ENCODE measurements at places on chromosomes 4 and X.

DNA sequence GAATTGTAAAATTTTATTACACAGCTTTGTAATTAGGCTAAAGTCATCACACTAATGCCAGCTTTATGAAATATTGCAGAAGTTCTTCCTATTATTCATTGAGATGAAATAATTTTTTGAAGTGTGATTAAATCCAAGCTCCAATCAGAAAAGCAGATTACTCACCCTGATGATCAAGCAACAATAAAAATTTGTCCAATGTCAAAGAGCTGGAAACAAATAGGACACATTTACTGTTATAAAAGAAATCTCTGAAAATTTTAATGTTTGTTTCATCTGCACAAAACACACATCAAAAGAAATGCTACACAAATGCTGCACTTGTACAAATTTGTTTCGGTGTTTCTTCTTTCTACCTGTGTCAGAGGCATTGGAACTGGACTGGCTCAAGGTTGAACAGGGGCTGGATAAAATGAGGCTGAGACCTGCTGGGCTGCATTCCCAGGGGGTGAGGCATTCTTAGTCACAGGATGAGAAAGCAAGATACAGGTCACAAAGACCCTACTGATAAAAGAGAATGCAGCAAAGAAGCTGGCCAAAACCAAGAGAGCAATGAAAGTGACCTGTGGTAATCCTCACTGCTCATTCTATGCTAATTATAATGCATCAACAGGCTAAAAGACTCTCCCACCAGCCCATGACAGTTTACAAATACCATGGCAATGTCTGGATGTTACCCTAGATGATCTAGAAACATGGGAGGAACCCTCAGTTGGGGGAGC, 78.3 kb downstream of the GASK1B start:
- DNase-seq: no peak

DNA sequence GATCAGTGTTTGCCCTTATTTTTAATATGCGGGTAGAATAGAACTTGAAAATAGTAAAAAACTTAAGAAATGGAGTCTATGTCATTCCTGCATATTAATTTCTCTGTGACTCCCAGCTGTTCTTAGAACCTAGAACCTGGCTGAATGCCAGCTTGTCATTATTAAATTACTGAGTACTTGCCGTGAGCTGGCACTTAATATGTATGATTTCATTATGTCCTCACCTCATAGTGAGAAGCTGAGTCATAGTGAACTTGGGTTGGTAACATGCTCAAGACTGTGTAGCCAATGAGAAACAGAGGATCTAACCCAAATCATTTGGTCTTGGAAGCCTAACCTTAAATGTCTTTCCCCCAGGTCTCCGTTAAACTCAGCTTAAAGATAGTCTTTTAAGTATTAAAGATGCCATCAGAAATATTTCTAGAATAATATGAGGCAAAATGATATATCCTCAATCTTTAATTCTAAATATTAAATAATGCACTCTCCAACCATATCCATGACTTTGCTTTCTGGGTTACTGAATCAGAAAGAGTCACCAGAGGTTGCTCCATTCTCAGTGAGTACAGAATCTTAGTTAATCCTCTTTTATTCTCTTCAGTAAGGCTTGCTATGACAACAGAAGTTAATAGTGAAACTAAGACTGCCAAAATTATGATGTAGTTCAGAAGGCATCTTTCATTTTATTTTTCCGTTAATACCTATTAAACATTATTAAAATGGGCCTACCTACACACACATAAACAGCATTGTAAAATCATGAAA, 58.6 kb upstream of the TLL1 start:
- DNase-seq: no peak

DNA sequence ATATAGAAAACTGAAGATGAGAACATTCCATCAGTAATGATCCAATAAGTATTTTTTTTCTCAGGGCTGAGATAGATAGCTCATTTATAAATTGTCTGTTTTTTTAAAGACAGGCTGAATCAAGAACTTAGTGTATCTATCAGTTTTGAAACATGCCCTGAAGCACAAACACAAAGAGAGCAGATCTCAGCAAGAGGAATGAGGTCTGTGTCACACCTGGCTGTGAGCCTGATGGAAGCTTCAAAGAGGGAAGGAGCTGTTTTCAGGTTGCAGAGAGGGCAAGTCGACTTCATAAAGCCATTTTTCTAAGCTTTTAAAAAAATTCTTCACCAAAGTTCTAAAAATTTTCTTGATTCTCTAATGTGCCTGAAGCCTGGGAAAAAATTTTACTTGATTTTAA, 434.9 kb downstream of the PDGFC start:
- no peak for DNase-seq

- DNase-seq: no peak
Measured at GRCh38 chr4:152678841-152679240, 956 bp downstream of the TMEM154 start.

DNA sequence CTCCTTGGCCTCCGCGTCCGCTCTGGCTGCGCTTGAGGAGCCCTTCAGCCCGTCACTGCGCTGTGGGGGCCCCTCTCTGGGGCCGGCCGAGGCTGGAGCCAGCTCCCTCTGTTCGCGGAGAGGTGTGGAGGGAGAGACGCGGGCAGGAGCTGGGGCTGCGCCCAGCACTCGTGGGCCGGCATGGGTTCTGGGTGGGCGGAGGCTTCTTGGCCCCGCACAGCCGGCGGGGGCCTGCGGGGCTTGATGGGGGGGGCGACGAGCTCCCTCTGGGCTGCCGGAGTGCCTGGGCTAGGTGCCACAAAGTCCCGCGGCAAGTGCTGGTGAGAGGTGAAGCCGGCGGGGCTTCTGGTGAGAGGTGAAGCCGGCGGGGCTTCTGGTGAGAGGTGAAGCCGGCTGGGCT, 61.9 kb downstream of the ANKRD50 start:
- no peak for DNase-seq

- DNase-seq: no peak
Measured at GRCh38 chrX:103423955-103424638, 47.8 kb downstream of the BEX3 start.

DNA sequence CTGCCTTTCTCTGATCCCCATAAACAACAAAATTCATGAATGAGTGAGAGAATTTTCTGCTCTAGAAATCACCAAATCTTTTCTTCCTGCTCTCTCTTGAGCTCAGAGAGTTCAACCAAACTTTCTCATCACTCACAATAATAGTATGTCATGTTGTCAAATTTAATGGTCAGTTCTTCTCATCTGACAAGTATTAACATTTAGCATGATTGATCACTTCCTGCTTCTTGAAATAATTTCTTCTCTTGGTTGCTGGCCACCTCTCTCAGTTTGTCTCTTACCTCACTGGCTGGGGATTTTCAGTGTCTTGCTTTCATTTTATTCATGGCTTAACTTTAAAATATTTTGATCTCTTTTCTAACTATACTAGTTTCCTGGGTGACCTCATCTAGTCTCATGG, 25.5 kb upstream of the FGF5 start:
- DNase-seq: no peak

DNA sequence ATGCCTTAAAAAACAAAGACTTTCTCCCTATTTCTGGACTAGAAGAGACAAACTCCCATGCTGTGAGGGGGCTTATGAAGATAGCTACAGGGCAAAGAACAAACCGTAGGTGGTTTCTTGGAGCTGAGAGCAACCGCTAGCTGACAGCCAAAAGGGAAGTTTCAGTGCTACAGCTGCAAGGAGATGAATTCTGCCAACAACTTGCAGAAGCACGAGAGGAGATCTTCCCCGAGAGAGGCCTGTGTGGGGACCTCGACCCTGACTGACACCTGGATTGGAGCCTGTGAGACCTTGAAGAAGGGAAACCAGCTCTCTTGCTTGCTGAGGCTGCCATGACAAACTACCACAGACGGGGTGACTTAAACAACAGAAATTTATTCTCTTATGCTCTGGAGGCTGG, 183.8 kb upstream of the VCX3A start:
- no peak for DNase-seq

- DNase-seq: no peak
Measured at GRCh38 chr4:156968479-156968984, 3.1 kb downstream of the PDGFC start.

DNA sequence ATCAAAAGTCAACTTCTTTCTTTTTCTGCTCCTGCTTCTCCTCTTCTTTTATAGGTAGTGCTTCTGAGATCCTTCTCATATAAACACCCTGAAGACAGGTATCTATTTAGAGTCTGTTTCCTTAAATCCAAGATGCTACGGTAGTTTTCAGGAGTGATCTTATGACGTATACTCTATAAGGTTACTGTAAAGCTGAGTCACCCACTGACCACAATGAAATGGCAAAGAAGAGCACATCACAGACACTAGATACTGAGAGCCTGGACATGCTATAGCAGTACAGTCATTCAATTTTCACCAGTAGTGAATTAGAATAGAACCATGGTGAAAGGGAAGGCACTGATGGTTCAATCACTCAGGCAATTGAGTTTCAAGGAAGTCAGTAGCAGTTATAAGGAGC, 412.5 kb downstream of the ADAM29 start:
- no peak for DNase-seq

DNA sequence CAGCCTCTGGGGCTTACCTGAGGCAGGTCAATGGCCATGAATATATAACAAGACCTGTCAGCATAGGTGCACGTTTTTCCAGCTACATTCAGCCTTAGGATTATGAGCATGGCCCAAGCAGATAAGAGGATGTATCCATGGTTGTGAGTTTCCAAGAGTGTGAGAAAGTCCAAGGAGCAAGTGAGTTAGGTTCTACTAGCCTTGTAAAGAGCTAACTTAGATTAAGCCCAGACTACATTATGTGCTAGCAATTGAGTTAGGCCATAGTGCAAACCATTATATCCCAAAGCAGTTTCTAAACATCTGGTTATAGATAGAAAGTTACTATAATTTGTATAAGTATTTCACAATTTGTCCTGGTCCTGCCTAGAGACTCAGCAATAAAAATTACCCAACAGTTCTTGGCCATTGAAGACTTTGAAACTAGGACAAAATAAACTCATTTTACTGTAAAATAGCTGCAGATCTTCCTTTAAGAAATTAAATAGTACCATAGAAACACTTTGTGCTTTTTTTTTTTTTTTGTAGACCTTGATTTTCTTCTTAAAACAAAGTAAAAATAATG, 312.0 kb downstream of the CAMK2D start:
- DNase-seq: no peak

DNA sequence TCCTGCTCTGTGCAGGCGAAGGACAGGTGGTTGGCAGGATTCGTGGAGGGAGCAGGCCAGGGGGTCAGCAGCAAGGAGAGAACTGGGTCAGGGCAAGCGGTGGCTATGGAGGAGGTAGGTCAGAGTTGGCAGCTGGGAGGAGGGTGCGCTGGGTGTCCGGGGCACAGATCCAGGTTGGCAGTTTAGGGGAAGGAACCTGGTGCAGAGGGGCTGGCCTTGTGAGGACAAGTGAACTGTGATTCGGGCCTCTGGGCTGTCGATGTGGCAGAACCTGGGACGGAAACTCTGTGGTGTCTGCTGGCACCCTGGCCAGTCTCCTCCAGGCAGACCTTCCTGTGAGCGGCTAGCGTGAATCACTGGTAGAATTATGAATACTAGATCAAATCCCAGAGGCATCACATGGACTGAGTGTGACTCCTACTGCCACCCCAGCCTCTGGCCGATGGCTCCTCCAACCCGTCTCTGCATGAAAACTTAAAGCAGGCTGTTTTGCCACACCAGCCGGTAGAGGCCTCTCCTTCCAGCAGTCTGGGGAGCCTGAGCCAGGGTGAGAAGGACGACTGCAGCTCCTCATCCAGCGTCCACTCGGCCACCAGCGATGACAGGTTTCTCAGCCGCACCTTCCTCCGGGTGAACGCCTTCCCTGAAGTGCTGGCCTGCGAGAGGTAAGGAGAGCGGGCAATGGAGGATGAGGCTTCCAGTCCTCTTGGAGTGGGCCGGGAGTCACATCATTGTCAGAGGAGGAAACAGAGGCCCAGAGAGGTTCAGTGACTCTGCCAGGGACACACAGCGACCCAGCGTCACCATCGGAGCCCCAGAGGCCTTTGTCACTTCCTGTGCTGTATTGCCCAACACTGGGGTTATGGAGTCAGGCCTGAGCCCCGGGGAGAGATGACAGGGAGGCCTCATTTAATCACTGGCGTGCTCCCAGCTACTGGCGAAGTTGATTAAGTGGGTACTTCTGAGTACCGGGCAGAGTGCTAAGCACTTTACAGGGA, 20.3 kb downstream of the EVC start:
- DNase-seq: no peak

GRCh38 chr4:119041396-119041795, 94.2 kb upstream of the MYOZ2 start:
- no peak for DNase-seq

GRCh38 chrX:63743596-63743995, 41.4 kb downstream of the ARHGEF9 start:
- no peak for DNase-seq

DNA sequence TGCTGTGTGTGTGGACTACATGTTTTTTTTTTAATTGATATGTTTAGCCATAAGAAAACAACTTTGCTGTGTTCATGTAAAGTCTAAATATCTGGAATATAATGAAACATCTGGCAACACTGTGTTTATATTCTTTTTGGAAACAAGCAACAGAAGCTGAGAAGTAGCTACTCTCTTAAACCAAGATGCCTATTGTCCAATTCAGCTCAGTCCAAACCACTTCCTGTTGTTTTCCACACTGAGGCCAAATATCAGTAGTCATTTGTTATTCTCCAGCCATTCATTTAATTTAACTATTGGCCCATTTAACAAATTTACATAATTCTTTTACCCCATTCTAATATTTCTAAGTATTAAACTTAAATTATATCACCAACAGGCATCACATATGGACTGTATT, 903.0 kb upstream of the SLIT2 start:
- DNase-seq: no peak

GRCh38 chrX:38991656-38992440, 190.6 kb downstream of the MID1IP1 start:
- no peak for DNase-seq

- DNase-seq: no peak
Measured at GRCh38 chr4:141121768-141122454, 11.4 kb downstream of the RNF150 start.

DNA sequence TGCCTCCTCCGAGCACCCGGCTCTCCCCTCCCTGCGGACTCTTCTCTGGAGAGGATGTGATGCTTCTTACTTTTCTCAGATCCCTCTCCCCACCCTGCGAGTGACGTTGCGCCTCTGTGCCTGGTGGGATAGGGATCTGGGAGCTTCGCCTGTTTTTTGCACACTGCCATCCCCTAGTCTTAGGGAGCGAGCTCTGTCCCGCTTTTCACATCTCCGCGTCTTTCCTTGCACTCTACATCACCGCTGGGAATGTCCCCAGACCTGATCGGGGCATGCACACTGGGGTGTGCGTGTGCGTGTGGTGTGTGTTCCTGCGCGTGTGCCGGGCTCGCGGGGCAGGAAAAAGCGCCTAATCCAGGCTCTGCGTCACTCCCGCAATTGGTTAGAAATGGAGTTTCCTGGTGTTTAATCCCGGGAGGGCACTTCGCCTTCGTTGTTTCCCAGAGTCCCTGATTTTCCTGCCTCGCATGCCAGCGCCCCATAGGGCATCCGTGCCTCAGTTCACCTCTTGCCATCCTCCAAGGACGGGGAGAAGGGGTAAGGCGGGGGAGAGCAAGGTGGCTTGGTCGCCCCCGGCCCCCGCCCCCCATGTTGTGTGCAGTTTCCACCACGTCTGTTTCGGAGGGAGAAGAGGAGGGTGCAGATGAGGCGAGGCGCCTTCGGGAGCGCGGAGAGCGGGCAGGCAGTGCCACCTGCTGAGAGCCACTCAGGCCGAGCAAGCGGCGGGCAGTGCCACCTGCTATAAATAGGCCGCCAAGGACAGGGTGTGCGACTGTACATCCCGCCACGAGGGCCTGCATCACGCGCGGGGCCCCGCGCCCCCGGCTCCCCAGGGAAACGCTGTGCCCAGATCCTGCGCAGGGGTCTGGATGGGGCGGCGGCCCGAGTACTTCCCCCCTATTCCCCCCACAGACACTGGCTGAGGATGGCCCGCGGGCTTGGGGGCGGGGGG, 759 bp upstream of the TBC1D1 start:
- peak; percentile 45 for DNase-seq

GRCh38 chr4:184811526-184812198, 14.1 kb downstream of the ACSL1 start:
- DNase-seq: no peak
